Bronchial epithelial cell (primary cell): ENCODE measurements at places on chromosomes 3 and 15. TPM values are rescaled to one million over a fixed set of nuclear protein-coding genes. Genes with fewer than 3 reads are reported as not detected.
A peak's percentile ranks its signal among the peaks of the same experiment; 100 is the strongest.

GRCh38 chr15:40192942-40193341 is 32.1 kb downstream of the BUB1B start:
- DNase-seq = no peak

DNA sequence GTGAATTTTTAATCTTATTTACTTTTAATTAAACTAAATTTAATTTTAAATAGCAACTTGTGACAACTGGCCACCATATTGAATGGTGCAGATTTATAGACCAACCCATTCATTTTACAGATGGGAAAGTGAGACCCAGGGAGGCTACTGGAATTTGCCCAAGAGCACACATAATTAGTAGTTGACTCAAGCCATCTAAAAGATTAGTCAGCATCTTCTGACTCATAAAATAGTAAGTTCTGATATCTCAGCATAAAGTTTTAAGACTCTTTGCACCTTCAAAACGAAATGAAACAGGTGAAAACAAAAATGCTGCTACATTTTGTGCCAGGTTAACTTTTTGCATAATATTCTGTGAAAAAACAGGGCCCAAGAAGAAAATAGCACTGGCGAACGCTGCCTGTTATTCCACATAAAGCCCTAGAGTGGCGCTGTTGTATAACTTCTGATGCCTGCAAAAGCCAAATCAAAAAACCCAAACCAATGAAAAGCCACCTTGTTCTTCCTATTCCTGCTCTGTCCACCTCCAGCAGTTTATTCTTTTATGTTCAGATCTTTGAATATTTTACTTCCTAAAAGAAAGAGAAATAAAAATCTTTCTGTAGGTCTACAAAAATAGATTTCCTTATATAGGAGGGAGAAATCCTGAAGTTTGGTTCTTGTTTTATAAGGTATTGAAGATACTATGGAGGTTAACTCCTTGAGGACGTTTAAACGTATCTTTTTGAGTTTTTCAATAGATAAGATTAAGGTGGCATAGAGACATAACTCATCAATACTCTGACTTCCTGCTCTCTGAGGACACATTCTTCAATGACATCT is 62.8 kb downstream of the OTOL1 start:
- peak; percentile 66 for DNase-seq

DNA sequence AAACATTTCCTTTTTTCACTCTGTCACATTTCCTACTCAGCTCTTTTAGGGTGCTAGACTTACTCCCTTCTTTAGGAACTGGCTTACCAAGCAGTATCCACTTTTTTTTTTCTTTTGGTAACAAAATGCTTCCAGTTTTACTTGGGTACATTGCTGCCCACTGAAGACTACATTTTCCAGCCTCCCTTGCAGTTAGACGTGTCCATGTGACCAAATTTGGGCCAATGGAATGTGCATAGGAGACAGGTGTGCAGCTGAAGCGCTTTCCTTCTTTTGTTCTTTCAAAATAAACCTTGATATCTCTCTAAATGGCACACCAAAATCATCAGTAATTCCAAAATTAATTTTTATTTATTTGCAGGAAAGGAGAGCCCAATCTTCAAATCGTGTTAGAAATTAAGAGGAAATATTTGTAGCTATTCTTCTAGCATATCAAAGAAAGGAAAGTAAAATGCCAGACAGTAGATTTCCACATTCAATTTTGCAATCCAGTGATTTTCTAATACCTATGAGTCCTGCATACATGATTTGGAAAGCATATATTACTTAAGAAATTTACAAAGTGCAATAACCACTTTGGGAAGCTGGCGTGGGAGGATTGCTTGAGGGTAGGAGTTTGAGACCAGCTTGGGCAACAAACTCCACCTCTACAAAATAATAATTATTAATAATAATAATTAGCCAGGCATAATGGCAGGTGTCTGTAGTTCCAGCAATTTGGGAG is 422.0 kb upstream of the FRG2C start:
- no peak for DNase-seq

The CAPN3 gene
- total RNA-seq = 2.1 and 3.2 TPM in 2 replicates

The MASP1 gene
- 0.13 and 3.9 TPM in 2 replicates for total RNA-seq

The UROC1 gene
- not detected in 2 replicates for total RNA-seq

DNA sequence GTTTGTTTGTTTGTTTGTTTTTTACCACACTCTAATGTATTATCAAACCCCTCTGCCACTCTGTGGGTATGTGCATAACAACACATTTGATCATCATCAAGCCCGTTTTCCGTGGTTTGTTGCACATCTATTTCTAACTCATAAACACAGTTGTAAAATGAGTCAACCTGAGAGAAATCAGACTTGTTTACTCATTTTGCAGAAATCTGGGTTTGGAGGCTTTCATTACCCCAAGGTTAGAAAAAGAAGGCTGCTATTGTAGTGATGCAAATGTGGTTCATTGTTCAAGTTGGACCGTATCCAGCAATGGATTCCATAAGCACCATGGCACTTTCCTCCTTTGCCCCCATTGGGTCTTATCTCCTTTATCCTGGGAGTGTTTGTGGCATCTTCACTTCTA is 353.2 kb upstream of the SOX2 start:
- DNase-seq = no peak

DNA sequence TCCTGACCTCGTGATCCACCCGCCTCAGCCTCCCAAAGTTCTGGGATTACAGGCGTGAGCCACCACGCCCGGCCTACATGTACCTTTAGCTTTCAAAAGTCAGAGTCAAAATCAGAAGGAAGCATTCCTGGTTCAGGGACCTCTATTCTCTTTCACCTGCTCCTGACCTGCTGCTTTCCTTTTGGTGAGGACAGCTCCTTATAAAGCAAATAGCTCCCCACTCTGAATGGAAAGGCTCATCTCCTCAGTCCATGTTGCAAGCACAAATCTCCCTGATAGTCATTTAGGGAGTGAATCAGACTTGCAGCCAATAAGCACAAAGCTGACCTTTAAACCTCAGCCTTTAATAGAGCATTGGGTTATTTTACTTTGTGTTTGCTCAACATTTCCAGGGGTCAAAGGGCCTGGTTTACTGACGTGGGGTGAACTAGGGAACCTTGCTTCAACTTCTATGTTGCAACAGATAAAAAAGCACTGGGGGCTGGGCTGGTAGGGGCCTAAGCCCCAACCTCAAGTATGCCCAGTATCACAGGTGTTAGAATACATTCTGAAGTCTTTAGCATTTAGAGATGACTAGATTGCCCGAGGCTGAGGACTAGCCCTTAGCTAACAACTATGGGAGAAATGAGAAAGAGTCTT is 43.1 kb downstream of the THRB start:
- DNase-seq = peak; percentile 6

The NFKBIZ gene
- 40.3 and 70.3 TPM in 2 replicates for total RNA-seq
